GM23248 (cell line): ENCODE measurements at places on chromosomes 5 and 9. TPM values are rescaled to one million over a fixed set of nuclear protein-coding genes. Genes with fewer than 3 reads are reported as not detected.

GRCh38 chr5:179852993-179853547, 5.5 kb downstream of the MRNIP start:
- no peak for DNase-seq

DNA sequence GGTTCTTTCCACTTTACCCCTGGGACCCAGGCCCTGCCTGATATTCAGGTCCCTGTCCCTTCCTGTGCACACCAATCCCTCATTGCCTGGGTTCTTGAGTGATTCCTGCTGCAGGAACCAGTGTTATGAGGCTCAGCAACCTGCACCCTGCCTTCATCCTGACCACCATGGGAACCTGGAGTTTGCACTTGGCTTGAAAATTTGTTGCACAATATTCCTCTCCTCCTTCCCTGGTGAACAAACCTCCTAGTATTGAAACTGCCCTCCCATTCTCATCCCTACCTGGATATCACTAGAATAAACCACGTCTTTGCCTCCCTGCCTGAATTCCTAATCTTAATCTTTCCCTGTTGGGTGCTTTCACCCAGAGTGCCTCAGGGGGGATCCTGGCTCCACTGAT, 52.1 kb upstream of the AFAP1L1 start:
- no peak for DNase-seq

OLFM1 gene
- 17.0 and 18.6 TPM in 2 replicates for total RNA-seq

GRCh38 chr9:2047916-2048315, 32.8 kb downstream of the SMARCA2 start:
- DNase-seq = no peak

GRCh38 chr5:3180636-3181035, 415.0 kb upstream of the IRX1 start:
- DNase-seq = no peak

- no peak for DNase-seq
Measured at GRCh38 chr5:77425998-77426659, 66.0 kb downstream of the WDR41 start.

DNA sequence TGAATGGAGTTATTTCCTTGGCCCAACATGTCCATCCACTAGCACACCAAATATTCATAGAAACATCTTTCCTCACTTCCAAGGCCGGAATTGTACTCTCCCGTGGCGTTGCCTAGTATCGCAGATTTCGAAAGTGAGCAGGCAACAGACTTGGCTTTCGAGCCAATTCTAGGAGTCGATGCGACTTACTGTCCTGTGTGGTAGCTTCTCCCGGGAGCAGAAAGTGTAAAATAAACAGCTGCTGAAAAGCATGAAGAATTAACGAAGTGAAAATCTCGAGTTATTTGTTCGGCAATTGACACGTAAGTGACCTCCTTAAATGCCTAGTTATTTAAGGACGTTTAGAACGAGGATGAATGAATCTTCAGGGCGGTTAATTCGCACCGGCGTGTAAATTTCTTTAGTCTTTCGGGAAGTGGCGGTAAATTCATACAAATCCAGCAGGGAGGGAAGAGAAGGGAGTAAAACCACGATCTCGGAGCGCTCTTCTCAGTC, 449 bp upstream of the PCSK5 start:
- peak; percentile 86 for DNase-seq

DNA sequence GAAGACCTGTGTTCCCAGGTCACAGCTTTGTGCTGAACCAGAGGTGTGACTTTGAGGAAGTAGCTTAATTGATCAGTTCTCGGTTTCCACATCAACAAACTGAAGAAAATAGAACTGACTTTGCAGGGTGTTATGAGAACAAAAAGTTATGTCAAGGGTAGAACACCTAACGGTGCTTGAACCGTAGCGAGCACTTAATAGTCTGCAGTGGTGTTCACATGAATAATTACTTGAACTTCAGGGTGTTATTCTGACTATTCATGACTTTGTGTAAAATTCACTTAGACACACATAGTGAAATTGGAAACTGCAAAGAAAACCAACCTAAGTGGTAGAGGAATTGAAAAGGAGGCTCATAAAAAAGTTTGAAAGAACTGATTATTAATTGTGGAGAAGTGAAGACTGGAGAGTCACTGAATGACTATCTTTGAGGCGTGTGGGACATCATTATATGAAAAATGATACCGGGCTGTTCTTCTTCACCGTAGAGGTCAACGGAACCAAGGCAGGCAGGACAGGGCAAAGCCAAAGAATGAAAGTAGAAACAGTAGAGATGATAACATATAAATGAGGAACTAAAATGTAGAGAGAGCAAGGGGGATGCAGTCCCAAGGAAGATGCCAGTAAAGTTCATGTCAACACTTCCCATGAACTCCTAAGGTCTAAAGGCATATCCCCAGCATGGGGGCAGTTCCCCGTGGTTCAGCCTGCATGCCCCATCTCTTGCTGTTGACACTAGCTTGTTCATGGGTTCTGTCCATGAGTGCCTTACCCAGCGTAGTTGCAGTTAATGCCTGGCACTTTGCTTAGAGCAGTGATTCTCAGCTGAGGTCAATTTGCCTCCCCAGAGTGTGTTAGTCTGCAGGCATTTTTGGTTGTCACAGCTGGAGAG, 118.7 kb downstream of the ZNF462 start:
- DNase-seq = no peak

GRCh38 chr5:180290568-180291233, 1.2 kb downstream of the MAPK9 start:
- no peak for DNase-seq

PPP2R2B gene
- total RNA-seq = 0.11 TPM in 1 of 2 replicates, not detected in the other

GRCh38 chr5:127010362-127010761, 20.0 kb downstream of the MARCHF3 start:
- DNase-seq = peak; percentile 63

DNA sequence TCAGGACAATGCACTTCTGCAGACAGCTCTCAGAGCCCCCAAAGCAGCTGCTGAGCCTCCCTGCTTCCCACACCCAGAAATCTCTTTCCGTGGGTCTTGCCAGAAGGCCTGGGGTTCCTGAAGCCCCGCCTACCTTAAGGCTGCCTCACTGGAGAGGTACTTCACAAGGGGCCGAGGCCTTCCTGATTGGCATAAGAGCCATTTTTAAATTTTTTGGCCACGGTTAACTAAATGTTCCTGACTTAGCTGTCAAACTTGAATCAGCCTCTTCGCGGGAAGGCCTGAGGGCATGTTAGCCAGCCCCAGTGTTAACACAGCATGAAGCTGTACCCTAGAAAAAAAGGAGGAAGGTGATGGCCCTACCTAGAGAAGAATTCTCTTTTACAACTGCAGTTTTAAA, 20.7 kb upstream of the EPB41L4B start:
- DNase-seq = no peak

DNA sequence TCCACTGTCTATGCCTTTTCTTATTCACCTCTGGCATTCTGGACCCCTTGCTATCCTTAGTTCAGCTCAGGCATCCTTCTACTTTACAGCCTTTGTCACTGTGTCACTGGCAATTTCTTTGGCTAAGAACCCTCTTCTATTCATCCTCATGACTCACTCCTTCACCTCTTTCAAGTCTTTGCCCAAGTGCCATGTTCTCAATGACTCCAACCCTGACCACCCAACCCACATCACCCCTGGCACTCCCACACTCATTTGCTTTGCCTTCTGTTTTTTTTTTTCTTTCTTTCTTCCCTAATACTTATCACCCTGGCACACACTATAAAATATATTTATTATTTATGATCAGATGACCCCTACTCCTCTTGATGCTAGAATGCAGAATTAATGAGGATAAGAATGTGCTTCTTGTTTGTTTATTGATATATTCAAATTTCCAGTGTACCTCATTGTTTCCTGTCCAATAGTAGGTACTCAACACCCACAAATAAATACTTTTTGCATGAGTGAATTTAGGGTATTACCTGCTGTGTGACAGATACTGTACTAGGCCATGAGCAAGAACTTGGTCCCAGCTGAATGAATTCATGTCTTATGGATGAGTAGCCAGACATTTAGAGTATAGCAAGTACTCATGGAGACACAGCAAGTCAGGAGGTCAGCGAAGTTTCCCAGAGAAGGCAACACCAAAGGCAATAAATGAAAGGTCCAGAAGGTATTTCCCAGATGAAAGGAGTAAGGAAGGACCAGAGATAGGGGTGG, 236.1 kb downstream of the PAPPA start:
- DNase-seq = peak; percentile 41

EGFLAM gene
- not detected in 2 replicates for total RNA-seq

GALT gene
- total RNA-seq = 22.4 and 25.5 TPM in 2 replicates

- DNase-seq = no peak
Measured at GRCh38 chr9:93819905-93820304, 135.2 kb downstream of the BARX1 start.

DNA sequence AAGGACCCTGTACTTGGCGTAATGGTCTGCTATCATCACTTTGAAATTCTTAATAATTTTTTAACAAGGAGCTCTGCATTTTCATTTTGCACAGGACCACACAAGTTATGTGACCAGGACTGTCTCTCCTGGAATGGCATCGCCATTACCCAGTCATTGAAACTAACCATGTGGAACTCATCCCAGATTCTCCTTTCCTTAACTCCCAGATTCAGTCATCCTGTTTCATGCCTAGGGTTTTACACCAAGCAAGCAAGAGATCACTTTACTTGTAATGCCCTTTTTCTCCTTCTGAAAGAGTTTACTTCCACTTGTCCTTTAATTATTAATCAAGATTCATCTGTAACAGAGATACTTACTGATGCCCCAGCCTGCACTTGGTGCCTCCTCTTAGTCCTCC, 12.0 kb downstream of the FRMD3 start:
- DNase-seq = no peak

- DNase-seq = no peak
Measured at GRCh38 chr5:133360693-133361472, 251.5 kb downstream of the FSTL4 start.

GRCh38 chr9:90870621-90871326, 69.2 kb downstream of the SYK start:
- peak; percentile 61 for DNase-seq

DNA sequence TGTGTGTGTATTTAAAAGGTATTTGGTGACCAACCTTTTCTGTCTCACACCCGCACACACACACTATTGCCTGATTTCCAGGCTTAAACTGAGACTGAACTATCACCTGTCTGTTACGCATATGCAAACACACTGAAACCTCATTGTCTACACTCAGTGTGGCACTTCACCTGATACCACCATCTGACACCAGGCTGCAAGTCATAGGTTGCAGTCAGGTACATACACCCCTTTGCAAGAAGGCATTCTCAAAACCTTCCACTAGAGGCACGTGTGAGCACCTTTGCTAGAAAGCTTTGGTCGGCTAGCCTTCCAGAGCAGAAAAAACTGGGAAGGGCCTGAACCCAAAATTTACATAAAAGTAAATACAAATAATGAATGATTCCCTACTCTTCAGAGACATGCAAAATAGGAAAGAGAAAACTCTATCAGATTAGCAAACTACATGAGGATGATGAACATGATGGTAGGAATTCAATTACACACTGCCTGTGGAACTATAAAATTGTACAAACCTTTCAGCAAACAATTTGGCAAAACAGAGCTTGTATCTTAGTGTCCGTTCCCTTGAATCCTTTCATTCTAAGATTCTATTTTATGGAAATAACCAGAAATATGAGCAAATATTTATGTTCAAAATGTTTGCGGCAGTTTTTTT, 5.9 kb upstream of the FOXD1 start:
- DNase-seq = peak; percentile 78

FOXD4 gene
- total RNA-seq = 0.63 TPM in 1 of 2 replicates, not detected in the other

GRCh38 chr9:4936277-4936676, 48.8 kb upstream of the JAK2 start:
- DNase-seq = no peak

AGXT2 gene
- not detected in 2 replicates for total RNA-seq

GARIN3 gene
- not detected in 2 replicates for total RNA-seq

ASS1 gene
- 182 and 216 TPM in 2 replicates for total RNA-seq
